ENCODE measurements at places on chromosomes 5 and 9. TPM values are rescaled to one million over a fixed set of nuclear protein-coding genes. Genes with fewer than 3 reads are reported as not detected.

- DNase-seq = no peak
Observed at GRCh38 chr9:136696502-136696901, 9.2 kb upstream of the AGPAT2 start.

ZNF354C gene
- total RNA-seq = 3.0 TPM

- DNase-seq = no peak
Observed at GRCh38 chr5:133371371-133372155, 240.8 kb downstream of the FSTL4 start.

ENTREP1 gene
- total RNA-seq = 3.7 TPM

GRCh38 chr5:37767251-37767650 lies 72.6 kb downstream of the GDNF start:
- peak; percentile 72 for DNase-seq

- DNase-seq = peak; percentile 97
Observed at GRCh38 chr5:134845852-134846640, at the start of gene C5orf24. Gene C5orf24 (plus strand): TSS chr5:134845968. CDS start chr5:134854901, 8,933 bp downstream.

DNA sequence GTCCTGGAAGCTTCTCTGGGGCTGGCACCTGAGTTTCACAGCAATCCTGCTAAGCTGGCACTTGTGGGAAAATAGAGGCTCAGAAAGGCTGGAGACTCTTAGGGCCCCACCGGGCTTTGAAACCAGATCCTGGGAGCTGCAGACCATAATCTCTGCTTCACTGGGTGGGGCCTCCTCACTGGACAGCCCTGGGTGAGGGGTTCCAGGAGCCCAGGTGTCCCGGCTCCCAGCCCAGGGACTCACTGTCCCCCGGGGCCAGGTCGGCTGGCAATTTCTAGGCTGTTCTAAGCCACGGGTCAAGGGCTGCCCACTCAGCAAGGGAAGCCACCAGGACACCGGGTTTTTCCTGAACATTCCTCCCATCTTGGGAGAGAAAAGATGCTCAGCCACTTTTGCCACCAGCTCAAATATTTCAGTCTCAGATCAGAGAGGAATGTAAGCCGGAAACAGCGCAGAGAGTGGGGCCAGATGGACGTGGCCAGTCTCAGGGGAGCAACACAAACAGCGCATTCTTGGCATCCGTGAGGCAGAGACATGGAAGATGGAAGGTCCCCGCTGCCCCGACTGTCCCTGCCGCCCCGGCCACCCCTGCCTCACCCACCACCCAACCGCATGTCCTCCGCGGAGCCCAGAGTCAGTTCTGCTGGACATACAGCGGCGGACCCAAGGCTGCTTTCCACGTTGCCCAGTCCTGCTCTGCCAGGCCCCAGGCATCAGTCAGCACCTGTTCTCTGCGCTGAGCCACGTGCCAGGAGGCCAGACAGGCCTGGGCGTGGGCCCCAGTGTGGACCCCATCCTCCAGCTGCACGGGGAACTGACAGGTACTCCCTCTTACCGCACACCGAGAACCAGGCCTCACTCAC lies 72.6 kb downstream of the VAV2 start:
- no peak for DNase-seq

DNA sequence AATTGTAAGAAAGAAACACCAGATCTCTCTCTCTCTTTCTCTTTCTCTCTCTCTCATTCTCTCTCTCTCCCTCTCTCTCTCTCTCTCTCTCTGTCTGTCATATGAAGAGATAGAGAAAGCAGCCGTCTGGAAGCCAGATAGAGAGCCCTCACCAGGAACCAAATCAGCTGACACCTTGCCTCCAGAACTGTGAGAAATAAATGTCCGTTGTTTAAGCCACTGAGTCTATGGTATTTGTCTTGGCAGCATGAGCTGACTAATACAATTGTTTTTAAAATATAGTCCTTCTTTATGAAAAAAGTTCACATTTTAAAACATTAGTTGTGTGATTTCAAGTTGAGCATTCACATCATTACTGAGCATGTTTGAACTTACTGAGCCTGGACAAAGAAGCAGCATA lies 275.6 kb downstream of the CETN3 start:
- no peak for DNase-seq

ANKRD31 gene
- 0.03 TPM for total RNA-seq

DNA sequence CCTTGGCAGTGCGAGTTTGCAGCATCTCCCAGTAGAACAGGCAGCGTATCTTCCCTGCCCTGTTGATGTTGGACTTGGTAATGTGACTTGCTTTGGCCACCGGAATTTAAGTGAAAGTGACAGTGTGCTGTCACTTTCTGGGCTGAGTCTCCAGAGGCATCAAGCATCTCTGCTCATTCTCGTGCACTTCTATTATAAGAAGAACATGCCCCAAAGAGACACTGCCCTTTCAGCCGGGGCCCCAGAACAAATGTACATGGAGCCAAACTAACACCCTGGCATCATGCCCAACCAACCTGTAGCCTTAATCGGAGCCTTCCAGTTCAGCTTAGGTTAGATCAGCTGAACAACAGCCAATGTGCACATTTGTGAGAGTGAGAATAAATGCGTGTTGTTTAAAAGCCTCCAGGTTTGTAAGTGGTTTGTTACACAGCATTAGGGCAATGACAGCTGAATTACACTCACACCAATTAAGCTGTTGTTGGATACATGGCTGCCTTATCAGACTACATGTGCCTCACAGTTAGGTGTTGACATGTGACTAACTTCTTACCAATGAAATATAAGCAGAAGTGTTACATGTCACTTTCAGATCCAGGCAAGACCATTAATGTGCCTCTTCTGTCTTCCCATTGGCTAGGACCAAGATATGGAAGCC lies 22.1 kb upstream of the FRMD3 start:
- DNase-seq = no peak

OSMR gene
- 15.6 TPM for total RNA-seq

DNA sequence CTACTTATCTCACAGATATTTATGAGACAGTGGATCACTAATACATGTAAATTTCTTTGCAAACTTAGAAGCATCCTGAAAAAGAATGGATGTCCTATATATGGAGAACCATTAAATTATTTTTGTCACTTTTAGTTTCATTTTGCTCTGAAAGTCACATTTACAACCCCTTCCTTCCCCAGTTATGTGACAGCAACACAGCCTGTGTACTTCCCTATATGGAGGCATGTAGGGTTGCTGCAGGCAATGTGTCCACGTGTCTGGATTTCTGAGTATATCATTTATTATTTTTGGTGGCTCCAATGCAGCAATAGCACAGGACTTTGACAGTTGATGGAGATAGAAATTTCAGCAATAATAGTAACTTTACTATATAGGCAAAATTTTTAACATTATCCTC lies 156.4 kb downstream of the ST8SIA4 start:
- no peak for DNase-seq

DNA sequence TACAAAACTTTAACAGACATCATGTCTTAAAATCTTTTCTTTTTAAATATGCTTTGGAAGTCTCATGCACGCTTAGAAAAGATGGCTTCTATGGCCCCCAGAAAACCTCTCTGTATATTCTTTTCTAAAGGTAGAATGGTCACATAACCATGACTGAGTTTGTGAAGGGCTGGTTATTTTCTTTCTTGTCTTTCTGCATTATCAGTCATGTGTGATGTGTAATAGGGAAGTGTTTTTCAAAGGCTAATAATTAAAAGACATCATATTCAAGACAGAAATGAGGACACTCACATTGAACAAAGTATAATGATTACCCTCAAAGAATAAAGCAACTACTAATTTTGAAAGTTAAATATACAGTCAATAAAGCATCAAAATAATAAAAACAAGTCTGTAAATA lies 253.4 kb downstream of the TRPM3 start:
- no peak for DNase-seq

NHP2 gene
- total RNA-seq = 213 TPM

DNA sequence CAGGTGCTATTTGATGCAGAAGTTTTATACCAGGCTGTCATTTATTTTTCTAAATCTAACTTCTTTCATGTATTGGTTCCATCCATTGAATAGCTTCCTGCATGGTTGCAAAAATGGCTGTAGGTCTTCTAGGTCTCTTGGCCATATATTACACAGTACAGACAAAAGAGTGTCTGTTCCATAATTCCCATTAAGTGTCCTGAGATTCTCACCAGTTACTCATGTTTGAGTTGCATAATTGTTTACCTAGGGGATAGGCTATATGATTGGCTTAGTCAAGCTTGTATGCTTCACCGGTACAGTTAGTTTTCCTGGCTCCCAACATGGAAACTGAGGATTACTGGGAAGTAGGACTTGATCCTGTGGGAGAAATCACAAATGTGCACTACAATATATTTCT lies 399.4 kb upstream of the NUDT12 start:
- DNase-seq = no peak

DNA sequence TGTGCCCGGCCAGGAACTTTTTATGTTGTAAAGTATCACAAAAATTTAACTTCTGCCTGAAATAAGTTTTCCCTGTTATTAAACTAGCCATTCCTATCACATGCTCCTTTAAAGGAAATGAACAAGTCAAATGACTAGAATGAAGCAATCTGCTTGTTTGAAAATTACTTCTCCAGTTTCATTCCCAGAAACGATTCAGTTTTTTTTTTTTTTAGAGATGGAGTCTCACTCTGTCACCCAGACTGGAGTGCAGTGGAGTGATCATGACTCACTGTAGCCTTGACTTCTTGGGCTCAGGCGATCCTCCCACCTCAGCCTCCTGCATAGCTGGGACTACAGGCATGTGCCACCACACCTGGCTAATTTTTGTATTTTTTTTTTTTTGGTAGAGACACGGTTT lies 13.3 kb upstream of the GNG10 start:
- no peak for DNase-seq

SV2C gene
- total RNA-seq = not detected

NUTM2F gene
- not detected for total RNA-seq

CA9 gene
- 0.10 TPM for total RNA-seq

GRCh38 chr5:107464416-107464815 lies 206.3 kb downstream of the EFNA5 start:
- DNase-seq = no peak

Measured in myocyte (in vitro differentiated cells).